ENCODE measurements at places on chromosomes 7 and 10.

DNA sequence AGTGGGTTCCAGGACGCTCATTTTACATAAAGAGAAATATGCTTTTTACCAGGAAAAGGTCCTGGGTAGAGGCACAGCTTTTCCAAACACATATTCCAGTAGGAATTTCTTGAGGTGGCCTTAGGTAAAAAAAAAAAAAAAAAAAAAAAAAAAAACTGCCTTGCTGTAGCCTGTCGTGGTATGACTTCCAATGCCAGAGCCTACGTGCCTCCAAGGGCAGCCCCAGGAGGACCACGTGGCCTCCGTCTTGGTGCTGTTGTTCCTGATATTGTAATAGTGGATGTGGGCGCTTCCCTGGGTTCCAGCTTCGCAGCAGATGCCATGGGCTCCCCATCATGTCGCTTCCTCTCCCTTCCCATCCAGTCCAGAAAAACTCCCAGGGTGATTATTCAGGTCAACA is 49.3 kb downstream of the PRKAG2 start:
- H3K27ac ChIP-seq, result no peak overlapping the region
- H3K4me3 ChIP-seq, result no peak overlapping the region
- H3K36me3 ChIP-seq, result no peaks in the 10 kb centered on the region
- H3K27me3 ChIP-seq, result no peaks in the 10 kb centered on the region

- H3K27me3 ChIP-seq, result no peaks in the 10 kb centered on the region
- no peak overlapping the region for H3K4me3 ChIP-seq
- H3K36me3 ChIP-seq, result no peaks in the 10 kb centered on the region
- H3K27ac ChIP-seq, result no peak overlapping the region
- no peaks in the 10 kb centered on the region for H3K4me1 ChIP-seq
Observed at GRCh38 chr10:84177541-84178141, 4.0 kb downstream of the GPR15LG start.

DNA sequence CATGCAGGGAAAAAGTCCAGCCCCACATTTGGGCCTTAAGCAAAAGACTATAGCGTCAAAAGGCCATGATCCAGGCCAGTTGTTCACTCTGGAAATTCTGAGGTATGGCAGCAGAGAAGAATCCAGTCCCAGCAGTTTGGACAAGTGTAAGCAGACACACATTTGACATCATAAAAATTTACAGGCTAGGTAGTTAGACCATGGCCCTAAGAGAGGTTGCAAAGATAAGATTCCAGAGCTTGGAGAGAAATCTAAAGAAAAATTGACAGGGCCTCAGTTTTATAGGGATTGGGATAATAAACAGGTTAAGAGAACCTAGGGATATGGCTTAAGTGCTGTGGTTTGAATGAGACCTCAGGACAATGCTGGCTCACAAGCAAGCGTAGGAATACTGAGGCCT is 884.4 kb upstream of the SORCS1 start:
- no peak overlapping the region for H3K4me3 ChIP-seq
- H3K4me1 ChIP-seq, result no peaks in the 10 kb centered on the region
- no peak overlapping the region for H3K27ac ChIP-seq
- no peaks in the 10 kb centered on the region for H3K36me3 ChIP-seq
- no peak for DNase-seq

GRCh38 chr10:24556750-24557742 is 166.6 kb downstream of the ARHGAP21 start:
- no peak overlapping the region for H3K4me3 ChIP-seq
- H3K4me1 ChIP-seq, result peaks cover 4% of the 10 kb centered on the region
- peaks cover 5% of the 10 kb centered on the region for H3K27me3 ChIP-seq
- H3K36me3 ChIP-seq, result no peaks in the 10 kb centered on the region
- DNase-seq, result no peak

- DNase-seq, result no peak
- H3K36me3 ChIP-seq, result no peaks in the 10 kb centered on the region
- H3K27ac ChIP-seq, result no peak overlapping the region
Observed at GRCh38 chr10:60524541-60524940, 134.9 kb upstream of the ANK3 start.

Data from heart left ventricle (tissue), 16 donors.